ENCODE measurements at places on chromosomes 2 and 18.

DNA sequence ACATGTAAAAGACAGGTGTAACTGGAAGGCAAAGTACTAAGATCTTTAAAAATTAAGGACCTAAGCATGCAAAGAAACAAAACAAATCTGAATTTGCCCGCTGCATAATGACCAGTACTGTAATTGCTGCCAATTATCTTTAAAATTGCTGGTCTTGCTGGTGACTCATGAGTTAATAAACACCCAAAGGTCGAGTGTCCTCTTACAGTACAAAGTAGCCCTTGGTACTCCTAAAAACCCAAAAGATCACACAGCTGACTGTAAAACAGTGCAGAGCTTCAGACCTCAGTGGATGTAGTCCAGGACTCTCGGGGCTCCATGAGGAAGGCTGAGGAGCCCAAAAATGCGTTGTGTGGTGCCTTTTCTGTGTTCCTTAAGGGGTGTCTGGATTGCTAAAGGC lies 308.7 kb downstream of the CNTNAP5 start:
- no peak for DNase-seq

DNA sequence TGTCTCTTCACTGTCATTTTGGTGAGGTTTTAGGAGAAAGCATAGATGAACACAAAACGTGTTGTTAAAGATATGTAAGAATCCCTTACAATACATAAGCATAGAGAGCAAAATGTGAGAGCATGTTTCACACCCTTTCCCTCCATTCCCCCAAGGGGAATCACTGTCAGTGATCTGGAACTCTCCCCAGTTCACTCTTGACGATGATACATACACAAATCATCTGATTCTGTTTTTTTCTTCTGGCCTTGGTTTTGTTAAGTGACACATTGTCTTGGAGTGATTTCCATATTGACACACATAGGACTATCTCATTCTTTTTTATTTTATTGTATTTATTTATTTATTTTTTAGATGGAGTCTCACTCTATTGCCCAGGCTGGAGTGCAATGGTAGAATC lies 53.7 kb upstream of the TANC1 start:
- no peak for DNase-seq

GRCh38 chr18:35142275-35142615 lies 98.6 kb upstream of the ZNF397 start:
- no peak for DNase-seq

GRCh38 chr18:57121542-57122112 lies 25.3 kb upstream of the BOD1L2 start:
- DNase-seq = no peak

DNA sequence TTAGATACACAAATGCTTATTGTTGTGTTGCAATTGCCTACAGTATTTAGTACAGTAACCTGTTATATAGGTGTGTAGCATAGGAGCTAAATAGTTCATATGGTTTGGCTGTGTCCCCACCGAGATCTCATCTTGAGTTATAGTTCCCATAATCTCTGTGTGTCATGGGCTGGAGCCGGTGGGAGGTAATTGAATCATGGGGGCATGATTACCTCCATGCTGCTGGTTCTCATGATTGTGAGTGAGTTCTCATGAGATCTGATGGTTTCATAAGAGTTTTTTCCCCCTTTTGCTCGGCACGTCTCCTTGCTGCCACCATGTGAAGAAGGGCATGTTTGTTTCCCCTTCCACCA lies 190.5 kb upstream of the SESTD1 start:
- DNase-seq = no peak

DNA sequence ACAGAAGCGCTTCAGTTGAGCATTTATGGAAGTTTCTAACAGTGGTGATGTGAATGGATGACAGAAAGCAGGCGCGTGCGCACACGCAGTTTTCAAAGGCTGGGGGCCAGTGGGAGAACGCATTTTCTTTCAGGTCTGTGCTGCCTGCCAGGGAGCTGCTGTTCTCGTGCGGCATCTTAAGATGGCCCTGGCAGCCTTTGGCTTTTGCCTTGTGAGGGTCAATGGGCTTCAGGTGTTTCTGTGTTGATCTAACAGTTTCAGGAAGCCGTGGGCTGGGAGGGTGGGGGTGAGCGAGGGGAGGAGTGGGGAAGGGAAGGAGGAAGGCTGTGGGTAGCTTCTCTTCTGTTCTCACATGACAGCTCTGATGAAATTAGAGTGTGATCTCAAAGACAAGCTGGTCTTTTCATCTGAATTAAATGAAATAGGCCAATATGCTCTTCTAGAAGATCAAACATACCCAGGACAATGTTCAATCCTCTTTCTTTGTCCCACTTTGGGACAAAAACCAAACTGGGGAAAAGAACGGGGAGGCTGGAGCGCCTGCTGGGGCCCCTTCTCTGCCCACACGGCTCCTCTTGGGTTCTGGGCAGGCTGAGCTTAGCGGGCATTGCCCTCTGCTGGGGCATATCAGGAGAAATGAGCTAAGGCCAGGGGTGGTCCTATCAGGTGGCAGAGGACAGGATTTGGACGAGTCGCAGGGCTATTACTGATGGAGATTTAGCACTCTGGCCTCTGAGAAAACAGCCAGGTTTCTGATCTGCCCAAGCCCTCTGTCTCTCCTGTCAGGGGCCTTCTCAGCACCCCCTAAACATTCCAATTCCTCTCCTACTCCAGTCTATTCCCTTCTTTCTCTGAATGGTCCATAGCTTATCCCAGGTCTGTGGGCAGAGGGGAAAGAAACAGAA lies 126.2 kb upstream of the LGALSL start:
- no peak for DNase-seq

DNA sequence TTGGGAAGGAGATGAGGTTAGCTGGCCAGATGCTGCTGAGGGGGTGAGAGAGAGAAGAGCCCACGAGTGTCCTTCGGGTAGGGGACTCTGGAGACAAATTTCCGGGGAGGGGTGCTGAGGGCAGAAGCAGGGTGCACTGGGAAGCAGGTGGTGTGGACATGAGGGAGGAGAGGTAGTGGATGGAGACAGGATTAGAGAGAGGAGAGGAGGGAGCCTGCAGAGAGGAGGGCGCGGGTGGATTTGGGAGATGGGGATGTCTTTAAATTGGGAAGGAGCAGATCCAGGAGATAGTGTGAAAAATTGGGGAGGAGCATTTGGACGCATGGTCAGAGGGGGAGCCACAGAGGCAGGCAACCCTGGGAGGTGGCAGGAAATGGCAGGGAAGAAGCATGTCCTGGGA lies 154.7 kb downstream of the DYSF start:
- no peak for DNase-seq

DNA sequence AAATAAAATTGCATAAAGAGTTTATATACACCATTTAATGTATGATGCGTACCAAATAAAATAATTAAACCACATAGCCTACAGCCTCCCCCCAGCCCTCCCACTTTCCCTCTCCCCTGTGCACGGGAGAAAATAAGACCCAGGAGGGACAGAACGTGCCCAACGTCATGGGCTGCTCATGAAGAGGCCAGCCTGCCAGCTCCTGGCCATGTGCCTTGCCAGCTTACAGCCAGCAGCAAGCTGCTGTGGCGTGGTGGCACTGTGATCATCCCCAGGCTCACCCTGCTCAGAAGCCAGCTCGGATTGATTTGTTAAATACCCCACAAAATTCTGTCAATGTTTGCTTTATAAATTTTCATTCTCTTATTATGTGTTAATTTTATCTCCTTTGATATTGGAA lies 7.6 kb downstream of the GPR148 start:
- DNase-seq = no peak

- no peak for DNase-seq
Observed at GRCh38 chr2:84048964-84049363, 410.1 kb downstream of the SUCLG1 start.

GRCh38 chr2:36455788-36456187 lies 100.2 kb downstream of the CRIM1 start:
- no peak for DNase-seq

GRCh38 chr18:13893418-13893760 lies 21.9 kb downstream of the MC2R start:
- no peak for DNase-seq

- no peak for DNase-seq
Observed at GRCh38 chr2:79370976-79371538, 141.8 kb upstream of the CTNNA2 start.

- no peak for DNase-seq
Observed at GRCh38 chr2:1633936-1634587, 110.3 kb downstream of the PXDN start.

- DNase-seq = no peak
Observed at GRCh38 chr18:3400567-3401296, 49.2 kb upstream of the TGIF1 start.

DNA sequence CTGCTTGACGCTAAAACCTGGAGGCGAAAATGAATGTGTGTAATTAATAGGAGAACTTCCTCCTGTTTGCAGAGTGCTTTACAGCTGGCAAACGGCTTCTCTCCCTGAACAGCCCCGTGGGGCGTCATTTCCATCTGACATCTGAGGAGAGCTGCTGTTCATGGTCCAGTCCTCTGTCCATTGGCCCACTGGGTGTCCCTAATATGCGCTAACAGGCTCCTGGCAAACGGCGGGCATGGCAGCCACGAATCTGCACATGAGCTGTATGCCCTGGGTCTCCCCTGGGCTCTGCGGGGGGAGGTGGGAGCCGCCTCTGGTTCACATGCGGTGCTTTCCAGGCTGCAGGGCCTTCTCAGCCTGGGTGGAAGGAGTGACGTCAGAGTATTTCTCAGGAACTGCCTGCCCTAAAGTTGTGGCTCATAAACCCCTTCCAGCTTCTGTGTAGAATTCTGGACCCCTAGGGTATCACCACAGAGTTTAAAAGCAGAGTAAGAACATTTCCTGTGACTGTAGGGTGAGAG lies 73.2 kb downstream of the LRRFIP1 start:
- peak; percentile 76 for DNase-seq

GRCh38 chr2:161250864-161251436 lies 57.3 kb upstream of the PSMD14 start:
- no peak for DNase-seq

- no peak for DNase-seq
Observed at GRCh38 chr2:17538022-17538843, 2.3 kb upstream of the VSNL1 start.

DNA sequence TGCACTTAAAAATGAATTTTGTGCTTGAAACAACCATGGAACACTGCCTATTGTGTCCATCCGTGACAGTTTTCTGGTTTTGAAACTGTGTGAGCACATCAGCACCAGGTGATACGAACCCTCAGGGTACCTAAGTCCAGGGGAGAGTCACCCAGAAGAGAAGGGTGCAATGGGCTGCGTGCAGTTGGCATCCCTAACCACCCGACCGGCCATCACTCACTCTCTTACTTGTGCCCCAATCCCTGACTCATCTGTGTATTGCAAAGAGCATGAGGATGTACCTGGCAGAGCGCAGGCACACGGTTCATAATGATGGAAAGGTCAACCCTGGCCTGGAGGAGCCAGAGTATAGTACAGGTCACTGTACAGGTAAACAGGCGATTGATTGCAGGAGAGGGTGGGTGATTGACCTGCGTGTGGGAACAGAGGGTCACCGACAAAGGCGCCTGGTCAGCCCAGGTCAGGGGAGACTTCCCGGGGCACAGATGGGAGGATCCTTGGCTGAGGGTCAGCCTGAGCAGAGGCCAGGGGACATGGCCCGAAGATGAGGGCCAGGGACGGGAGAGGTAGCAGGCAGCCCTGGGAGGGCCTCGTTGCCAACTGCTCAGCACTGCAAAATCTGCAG lies 160.3 kb downstream of the SEPTIN10 start:
- DNase-seq = no peak

DNA sequence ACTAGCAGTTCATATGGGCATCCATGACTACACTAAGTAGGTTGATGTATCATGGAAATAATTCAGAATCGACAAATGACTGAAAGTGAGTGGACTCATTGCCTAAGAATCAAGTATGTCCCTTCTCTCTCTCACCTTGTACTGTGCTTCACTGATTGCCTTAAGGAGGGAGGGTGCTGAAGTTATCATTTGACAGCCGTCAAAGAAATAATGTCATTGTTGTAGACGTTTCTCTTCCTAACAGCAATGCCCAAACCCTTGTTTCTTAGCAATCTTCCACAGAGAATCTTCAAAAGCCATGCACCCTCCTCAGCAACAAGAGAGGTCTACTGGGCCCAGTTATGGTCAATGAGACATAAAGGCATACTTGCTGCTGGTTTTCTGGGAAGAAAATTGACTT lies 785.0 kb downstream of the SUCLG1 start:
- DNase-seq = no peak

- DNase-seq = no peak
Observed at GRCh38 chr2:133838642-133839365, 270.5 kb upstream of the NCKAP5 start.

- no peak for DNase-seq
Observed at GRCh38 chr2:238694136-238694755, 153.6 kb upstream of the TWIST2 start.

GRCh38 chr2:479490-480176 lies 191.7 kb upstream of the ALKAL2 start:
- DNase-seq = no peak

- DNase-seq = no peak
Observed at GRCh38 chr2:7440977-7441376, 523.8 kb downstream of the RNF144A start.

DNA sequence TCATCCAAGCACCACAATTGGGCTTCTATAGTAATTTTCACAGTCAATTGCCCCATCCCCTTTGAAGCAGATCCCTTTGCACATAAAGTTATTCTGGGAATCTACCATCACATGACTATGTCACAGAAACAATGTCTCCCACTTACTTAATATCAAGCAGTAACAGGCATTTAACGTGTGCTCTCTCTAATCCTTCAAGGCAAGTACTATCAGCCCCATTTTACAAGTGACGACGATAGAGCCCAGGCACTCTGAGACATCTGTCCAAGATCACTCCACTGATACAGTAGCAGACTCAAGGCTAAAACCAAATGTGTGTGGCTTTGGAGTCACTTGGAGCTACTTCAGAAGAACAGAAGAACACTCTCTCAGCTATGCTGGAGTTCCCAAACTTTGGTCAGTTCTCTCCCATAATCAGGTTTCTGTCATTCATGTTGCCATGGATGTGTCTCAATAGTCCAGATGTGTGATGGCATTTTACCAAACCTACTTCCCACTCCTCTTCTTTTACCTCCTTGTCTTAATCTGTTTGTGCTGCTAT lies 39.7 kb downstream of the PID1 start:
- no peak for DNase-seq

GRCh38 chr2:28263690-28264089 lies 129.0 kb upstream of the FOSL2 start:
- DNase-seq = no peak

- no peak for DNase-seq
Observed at GRCh38 chr18:51417643-51418483, 220.4 kb upstream of the MEX3C start.

GRCh38 chr2:149098701-149099100 lies 60.2 kb downstream of the LYPD6B start:
- DNase-seq = no peak

DNA sequence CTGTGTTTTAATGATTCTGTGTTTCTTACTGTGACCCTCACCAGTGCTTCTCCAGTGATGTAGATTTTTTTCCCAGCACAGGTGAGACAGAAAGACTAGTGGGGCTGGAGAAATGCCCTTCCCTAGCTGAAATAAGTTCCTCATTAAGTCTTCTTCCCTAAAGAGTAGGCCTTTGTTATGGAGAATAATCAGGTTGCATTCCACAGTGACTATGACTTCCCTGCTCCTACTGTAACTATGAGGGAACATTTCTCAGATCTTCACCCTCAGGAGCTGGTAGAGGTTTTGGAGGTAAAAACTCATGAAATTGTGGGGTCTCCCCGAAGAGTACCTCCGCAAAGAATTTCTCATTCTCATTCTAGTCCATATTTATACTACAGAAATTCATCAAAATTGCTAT lies 286.2 kb downstream of the GRB14 start:
- DNase-seq = no peak
